ENCODE measurements at places on chromosomes 16 and 17.

DNA sequence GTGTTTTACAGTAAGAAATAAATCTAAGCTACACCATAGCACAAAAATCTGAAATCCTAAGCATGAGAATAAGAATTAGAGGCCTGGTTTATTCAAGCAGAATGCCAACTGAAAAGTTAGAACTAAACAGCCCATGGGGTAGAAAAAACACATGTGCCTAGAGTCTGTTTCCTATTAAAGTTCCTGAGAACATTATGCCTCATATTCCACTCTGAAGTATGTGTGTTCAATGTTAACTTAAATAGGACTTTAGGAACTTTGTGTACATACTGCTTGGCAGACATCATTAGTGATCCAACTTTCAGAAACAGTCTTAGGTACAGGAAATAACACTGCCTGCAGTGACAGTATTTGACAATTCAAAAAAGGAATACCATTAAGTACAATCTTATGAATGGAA lies 18.2 kb downstream of the HEATR6 start:
- no peak for DNase-seq

- no peak for DNase-seq
Measured at GRCh38 chr17:66716236-66717026, 118.5 kb upstream of the CACNG5 start.

- no peak for DNase-seq
Measured at GRCh38 chr17:19781488-19782458, 33.7 kb upstream of the ALDH3A1 start.

GRCh38 chr17:37483311-37484039 lies 6.2 kb upstream of the DUSP14 start:
- no peak for DNase-seq

DNA sequence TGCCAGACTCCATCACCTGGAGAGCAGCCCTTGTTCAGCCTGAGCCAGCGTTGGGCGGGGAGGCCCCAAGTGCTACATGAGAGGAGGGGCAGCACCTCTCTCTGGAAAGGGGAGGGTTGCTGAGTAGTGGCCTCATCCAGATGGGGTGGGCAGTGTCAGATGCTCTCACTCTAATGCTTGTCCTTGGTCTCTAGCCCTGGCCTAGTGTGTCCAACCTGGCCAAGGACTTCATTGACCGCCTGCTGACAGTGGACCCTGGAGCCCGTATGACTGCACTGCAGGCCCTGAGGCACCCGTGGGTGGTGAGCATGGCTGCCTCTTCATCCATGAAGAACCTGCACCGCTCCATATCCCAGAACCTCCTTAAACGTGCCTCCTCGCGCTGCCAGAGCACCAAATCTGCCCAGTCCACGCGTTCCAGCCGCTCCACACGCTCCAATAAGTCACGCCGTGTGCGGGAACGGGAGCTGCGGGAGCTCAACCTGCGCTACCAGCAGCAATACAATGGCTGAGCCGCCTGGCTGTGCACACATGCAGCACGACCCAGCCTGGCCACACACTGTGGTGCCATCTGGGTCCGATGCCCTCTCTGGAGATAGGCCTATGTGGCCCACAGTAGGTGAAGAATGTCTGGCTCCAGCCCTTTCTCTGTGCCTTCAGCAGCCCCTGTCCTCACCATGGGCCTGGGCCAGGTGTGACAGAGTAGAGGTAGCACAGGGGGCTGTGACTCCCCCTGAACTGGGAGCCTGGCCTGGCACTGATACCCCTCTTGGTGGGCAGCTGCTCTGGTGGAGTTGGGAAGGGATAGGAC lies 4.3 kb downstream of the CTRL start:
- DNase-seq, result no peak

DNA sequence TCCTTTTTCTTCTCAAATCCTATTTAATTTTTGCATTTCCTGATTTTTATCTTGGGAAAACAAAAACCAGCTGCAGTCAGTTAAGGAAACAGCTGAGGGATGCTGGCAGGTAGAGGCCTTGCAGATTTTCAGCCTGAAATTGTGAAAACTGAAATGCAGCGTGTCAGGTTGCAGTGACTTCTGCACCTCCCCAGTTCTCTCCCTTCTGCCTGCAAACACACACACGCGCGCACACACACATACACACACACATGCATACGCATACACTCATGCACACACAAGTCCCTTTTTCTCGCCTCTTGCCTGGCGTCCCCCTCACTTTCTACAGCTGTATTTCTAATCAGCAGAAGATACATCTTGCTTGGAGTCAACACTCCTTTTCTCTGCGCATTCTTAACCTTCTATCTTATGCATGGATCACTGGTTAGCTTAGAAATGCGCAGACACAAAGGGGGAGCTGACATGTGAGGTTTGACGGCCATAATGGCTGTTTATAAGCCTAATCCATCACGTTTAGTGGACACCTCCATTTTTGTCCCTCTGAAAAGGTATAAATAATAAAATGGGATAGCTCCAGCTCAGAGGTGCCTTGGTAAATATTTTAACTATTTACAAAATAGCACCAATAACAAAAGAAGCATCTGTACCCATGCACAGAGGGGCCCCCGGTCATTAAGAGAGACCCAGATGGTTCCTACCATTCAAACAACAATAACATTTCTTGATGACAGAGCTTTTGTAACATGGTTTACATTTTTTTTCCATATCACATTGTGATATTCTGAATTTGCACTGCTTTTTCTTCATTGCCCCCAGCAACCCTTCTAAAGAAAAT lies 392.1 kb upstream of the SALL1 start:
- no peak for DNase-seq

GRCh38 chr16:48420437-48420836 lies 35.2 kb upstream of the SIAH1 start:
- DNase-seq, result no peak

GRCh38 chr17:70775679-70776078 lies 606.3 kb downstream of the KCNJ2 start:
- no peak for DNase-seq

DNA sequence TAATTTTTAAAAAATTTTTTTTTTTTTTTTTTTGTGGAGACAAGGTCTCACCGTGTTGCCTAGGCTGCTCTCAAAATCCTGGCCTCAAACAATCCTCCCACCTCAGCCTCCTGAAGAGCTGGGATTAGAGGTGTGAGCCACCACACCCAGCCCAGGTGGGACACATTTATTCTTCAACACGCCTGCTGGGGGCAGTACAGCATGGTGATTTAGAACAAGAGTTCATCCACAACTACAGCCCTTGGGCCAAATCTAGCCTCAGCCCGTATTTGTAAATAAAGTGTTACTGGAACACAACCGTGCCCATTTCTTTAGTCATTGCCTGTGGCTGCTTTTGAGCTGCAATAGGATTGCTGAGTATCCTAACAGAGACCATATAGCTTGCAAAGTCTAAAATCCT lies 92.8 kb downstream of the KATNIP start:
- no peak for DNase-seq

GRCh38 chr16:82657239-82657638 lies 30.5 kb downstream of the CDH13 start:
- no peak for DNase-seq

- DNase-seq, result no peak
Measured at GRCh38 chr17:13418891-13419290, 182.8 kb downstream of the HS3ST3A1 start.

GRCh38 chr17:10773391-10773790 lies 30.5 kb downstream of the TMEM238L start:
- DNase-seq, result no peak

DNA sequence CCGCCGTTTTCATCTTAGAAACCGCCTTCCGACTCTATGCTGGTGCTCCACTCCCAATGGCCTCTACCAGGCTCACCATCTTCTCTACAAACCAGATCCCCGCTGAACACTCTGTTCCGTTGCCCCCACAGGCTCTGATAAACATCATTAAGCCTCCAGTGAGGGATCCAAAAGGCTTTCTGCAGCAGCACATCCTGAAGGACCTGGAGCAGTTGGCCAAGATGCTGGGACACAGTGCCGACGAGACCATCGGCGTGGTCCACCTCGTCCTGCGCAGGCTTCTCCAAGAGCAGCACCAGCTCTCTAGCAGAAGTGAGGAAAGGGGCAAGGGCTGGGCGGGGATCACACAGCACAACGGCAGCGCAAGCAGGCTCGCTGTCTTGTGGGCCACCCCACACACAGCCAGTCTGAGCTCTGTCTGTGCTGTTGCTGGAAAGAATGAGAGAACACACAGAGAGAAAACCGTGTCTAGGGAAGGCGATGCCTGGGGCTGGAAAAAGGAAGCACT lies 33.5 kb upstream of the ENDOV start:
- DNase-seq, result no peak

DNA sequence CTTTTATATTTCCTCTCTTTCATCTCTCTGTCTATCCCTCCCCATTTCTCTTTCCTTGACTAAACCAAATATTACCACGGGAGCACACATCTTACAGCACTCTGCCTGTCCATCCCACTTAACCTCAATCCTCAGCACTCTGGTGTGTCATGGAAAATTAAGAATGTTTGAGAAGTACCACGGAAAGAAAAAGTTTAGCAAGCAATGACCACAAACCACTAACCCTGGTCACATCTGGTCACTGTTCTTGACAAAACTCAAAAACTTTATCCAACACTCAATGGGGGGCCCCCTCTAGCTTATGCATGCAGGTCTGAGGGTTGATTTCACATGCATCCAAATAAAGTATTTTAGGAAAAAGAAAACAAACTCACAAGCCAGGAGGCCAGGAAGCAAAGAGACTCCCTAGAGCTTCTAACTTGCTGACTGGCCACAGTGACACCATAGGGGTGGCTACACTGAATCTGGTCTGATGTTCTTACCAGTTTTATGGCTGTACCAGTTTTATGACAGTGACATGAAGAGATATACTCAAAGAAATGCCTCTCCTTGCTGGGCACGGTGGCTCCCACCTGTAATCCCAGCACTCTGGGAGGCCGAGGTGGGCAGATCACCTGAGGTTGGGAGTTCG lies 229.2 kb downstream of the STX8 start:
- no peak for DNase-seq
